ENCODE measurements at places on chromosomes 3 and 15. TPM values are rescaled to one million over a fixed set of nuclear protein-coding genes. Genes with fewer than 3 reads are reported as not detected.

GRCh38 chr15:69469467-69470201 lies 17.0 kb downstream of the RPLP1 start:
- no peak for DNase-seq

The TUSC7 gene
- not detected for total RNA-seq

The GNB4 gene
- total RNA-seq, result 31.0 TPM

GRCh38 chr15:77904436-77904821 lies 173.1 kb downstream of the TBC1D2B start:
- no peak for DNase-seq

The SLC7A14 gene
- total RNA-seq, result not detected
